ENCODE measurements at places on chromosomes 1 and 21. TPM values are rescaled to one million over a fixed set of nuclear protein-coding genes. Genes with fewer than 3 reads are reported as not detected.

The TSPEAR gene
- total RNA-seq, result not detected

The CCDC190 gene
- not detected for total RNA-seq

The SLAMF8 gene
- total RNA-seq, result 1.5 TPM

The HRNR gene
- total RNA-seq, result not detected

The SDC3 gene
- 20.1 TPM for total RNA-seq

The TFF2 gene
- not detected for total RNA-seq

The GJB3 gene
- total RNA-seq, result 24.6 TPM

The AIM2 gene
- not detected for total RNA-seq

The CFHR3 gene
- not detected for total RNA-seq

The CTXND2 gene
- total RNA-seq, result not detected

The MYCL gene
- 17.2 TPM for total RNA-seq

The FAM177B gene
- not detected for total RNA-seq

The FCRL6 gene
- not detected for total RNA-seq

The PRAMEF15 gene
- total RNA-seq, result not detected

The FAM72B gene
- 1.7 TPM for total RNA-seq

The DVL1 gene
- 72.4 TPM for total RNA-seq

The TNFRSF8 gene
- 1.2 TPM for total RNA-seq

The NBPF26 gene
- total RNA-seq, result 10.8 TPM

The CLIC6 gene
- 8.3 TPM for total RNA-seq

The RUNX1 gene
- total RNA-seq, result 62.1 TPM
